ENCODE measurements at places on chromosomes 13 and 19. TPM values are rescaled to one million over a fixed set of nuclear protein-coding genes. Genes with fewer than 3 reads are reported as not detected.
A peak's percentile ranks its signal among the peaks of the same experiment; 100 is the strongest.

MBD3L3 gene
- not detected for total RNA-seq

SPACA4 gene
- total RNA-seq: not detected

RAB3D gene
- 11.1 TPM for total RNA-seq

CPB2 gene
- total RNA-seq: not detected

METTL21C gene
- not detected for total RNA-seq

DNA sequence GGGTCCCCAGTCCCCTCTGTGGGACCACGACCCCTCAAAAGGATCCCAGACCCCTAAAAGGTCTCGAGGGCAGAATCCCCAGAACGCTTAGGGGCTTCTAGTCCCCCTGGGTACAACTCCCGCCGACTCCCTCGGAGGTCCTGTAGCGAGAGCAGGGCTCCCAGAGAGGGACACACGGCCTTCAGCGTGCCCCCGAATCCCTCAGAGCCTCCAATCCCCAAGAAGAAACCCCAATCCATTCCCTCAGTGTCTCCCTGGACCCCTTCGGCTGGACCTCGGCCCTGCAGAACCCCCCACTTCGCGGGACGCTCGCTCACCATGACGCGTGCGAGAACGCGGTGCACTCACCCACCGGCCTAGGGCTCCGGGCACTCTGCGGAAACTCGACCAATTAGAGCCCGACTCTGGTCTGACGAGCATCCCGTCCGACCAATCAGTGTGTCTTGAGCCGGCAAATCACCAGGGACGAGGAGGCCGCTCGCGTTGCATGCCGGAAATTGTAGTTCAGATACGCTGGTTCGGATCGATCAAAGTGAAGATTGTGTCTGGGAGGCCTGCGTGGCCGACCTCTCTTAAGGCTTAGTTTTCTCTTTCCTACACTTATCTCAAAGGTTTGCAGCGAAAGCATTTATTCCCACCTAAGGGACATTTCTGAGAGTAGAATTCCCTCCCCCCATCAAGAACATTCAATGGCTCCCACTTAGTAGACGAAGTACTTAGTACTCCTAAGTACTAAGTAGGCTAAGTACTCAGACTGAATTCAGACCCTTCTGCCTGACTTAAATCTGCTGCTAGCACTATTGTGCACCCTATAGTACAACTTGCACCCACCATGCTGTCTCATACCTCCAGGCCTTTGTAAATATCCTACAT, at the start of gene TMEM161A:
TSS of gene TMEM161A (minus strand) at position 370 of the 873 bp plus-strand sequence. CDS start at position 320, 50 bp downstream.
- DNase-seq: peak; percentile 98

DNA sequence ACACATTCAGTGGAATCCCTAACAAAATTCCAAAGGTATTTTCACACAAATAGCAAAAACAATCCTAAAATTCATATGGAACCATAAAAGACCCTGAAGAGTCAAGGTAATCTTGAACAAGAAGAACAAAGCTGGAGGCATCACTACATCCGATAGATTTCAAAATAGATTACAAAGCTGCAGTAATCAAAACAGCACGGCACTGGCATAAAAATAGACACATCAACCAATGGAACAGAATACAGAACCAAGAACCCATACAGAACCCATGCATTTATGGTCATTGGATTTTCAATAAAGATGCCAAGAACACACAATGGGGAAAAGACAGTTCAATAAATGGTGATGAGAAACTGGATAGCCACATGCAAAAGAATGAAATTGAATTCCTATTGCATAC, 32.5 kb downstream of the ZNF566 start:
- no peak for DNase-seq

- no peak for DNase-seq
Measured at GRCh38 chr19:32070101-32070500, 275.3 kb upstream of the ZNF507 start.

GRCh38 chr13:98458431-98458830, 118.5 kb downstream of the STK24 start:
- no peak for DNase-seq

DNA sequence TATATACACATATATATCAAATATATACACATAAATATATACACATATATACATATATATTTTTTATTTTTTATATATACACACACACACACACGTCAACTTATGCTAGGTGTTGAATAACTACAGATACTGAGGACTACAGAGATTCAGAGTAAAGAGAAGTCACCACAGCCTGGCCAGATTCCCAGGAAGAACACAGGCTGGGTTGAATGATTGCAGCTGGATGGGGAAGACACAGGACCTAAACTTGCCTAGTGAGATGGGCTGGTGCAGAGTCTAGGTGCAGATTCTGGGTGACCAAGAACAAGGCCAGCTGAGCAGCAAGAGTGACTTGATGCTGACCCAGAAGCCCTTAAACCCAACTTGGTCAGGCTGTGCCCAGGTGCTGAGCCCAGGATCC, 241.3 kb downstream of the KCTD12 start:
- DNase-seq: no peak

DNA sequence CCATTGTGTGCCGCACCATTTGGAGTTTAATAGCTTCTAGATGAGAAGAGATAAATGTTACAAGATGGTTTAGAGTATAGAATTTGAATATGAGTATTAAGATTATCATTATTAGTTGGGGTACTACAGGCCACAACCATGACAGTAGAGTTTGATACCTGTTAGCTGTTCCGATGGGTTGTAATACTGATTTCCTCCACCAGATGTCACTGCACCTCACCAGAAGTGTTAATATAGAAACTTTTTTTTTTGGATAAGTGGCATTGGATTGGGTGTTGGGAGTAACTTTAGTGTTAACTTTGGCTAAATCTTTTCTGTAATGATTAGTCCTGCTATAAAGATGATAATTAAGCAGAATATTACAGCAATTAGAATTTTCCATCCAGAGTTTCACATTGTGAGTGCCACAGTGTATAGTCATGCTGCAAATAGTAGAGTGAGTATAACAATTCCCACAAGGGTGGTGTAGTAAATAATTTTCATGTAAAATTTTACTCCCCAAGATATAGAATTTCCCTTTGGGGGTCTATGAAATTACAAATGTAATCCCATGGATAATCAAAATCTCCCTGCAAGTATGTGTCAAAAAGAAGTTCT, 56.3 kb downstream of the PSG3 start:
- DNase-seq: no peak

DNA sequence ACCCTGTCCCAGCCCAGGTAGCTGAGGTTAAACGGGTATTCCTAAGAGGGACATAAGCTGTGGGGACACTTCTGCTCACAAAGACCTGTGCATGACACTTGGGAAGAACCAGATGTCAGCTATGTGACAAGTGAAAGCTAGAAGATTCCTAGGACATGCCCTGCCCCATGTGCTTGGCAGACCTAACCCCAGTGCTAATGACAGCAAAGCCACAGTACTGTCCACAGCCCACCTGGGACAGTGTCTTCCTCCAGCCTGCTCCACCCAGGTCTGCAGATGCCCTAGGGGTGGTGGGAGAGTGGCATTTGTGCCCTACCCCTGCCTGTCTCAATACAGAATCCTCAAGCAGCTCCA, 18.4 kb upstream of the EPHX3 start:
- no peak for DNase-seq

DNA sequence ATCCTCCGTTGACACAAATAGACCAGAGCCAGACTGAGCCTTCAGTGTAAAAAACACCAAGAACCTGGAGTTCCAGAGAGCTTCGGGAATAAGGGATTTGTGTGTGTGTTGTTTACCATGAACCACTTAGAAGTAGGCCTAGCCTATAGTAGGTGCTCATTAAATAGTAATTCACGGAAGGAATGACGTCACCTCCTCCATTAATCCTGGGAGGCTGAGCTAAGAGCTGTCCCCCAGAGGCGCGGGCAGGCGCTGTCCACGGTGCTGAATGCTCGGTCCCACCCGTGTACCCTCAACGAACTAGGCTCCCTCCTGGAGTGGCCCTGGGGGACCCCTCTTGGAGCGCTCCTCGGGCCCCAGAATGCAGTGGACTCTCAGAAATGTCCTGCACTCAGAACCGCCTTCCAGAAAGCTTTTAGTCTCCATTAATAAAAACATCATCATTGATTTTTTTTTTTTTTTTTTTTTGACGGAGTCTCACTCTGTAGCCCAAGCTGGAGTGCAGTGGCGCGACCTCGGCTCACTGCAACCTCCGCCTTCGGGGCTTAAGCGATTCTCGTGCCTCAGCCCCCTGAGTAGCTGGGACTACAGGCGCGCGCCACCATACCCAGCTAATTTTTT, 6.5 kb downstream of the UNC13A start:
- DNase-seq: no peak

DNA sequence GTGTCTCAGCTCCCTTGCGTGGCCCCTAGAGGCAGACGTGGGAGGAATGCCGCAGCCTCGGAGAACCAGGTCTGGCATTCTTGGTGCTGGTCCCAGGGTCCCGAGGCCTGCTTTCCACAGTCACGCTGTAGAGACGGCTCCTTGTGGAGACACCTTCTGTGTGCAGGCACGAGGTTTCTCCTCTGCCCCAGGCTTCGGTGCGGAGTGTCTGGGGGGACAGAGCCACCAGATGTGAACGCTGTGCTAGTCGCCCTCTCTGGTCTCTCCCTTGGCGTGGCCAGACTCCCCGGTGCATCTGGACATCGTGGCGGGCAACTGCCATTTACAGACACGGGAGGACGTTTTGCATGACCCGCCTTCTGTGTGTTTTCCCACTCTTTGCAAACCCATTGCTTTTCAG, 7.5 kb upstream of the TMEM255B start:
- DNase-seq: no peak

DNA sequence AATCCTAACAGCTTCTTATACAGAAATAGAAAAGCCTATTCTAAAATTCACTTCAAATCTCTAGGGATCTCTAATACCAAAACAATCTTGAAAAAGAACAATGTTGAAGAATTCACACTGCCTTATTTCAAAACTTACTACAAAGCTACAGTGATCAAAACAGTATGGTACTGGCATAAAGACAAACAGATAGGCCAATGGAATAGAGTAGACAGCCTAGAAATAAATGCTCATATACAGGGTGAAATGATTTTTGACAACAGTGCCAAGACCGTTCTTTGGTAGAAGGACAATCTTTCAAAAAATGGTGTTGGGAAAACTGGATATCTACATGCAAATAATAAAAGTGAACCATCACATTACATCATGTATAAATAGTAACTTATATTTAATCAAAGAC, 11.8 kb upstream of the ZNF563 start:
- no peak for DNase-seq

GRCh38 chr13:78197231-78197630, 278.6 kb upstream of the EDNRB start:
- DNase-seq: no peak

- no peak for DNase-seq
Measured at GRCh38 chr13:46761866-46762265, 35.1 kb downstream of the ESD start.

DNA sequence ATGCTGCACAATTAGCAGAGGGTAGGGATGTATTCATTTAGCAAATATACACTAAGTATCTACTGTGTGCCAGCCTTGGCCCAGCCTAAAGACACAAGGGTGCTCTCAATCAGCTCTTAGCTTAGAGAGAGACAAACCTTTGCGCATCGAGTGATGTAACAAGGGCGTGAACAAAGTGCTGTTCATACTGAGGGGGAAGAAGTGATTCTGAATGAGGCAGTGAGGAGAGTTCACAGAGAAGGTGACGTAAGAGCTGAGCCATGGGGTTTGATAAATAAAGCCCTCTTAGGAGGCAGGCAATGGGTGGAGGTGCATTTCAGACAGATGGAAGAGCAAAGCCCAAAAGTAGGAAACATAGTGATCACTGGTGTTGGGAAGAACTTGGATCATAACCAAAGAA, 68.5 kb downstream of the FLT1 start:
- no peak for DNase-seq

Measured in right atrium auricular region (tissue), 2 donors.